HCT116 (cell line): ENCODE measurements at places on chromosomes 4 and X. TPM values are rescaled to one million over a fixed set of nuclear protein-coding genes. Genes with fewer than 3 reads are reported as not detected.

GRCh38 chr4:40121515-40121914 lies 64.9 kb downstream of the N4BP2 start:
- peak; percentile 12 for DNase-seq

- DNase-seq = no peak
These were observed 62.2 kb upstream of the TNIP3 start for GRCh38 chr4:121226362-121226761.

DNA sequence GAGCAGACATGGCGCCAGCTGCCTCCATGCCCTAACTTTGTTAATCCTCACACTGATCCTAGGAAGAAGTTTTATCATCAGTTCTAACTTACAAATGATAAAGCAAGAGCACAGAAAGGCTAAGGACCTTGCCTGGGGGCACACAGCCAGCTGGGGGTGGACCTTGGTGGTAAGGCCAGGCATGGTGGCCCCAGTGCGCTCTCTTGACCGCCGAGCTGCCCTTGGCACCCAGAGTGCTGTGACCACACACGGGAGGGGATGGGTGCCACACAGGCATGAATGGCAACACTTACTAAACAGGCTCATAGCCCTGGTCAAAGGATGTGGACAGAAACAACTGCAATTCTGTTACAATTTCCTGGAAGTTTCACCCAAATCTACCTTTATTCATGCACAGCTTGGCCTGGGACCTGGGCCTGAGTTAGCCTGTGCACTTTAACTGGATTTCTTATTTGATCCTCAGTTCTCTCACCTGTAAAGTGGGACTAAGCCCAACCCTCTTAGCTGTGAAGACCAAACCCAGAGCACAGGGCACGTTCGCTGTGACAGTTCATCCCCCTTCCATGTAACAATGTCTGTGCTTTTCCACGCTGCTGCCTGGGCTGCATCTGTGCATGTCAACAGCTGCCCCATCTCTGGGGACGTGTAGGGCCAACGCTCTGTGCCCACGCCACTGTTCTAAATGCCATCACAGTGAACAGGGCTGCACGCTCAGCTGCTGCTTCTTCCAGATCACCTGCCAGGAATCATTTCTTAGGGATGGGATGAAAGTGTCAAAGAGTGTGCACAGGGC lies 44.8 kb downstream of the ACOX3 start:
- no peak for DNase-seq

- DNase-seq = no peak
These were observed 39.7 kb downstream of the MSN start for GRCh38 chrX:65707151-65707550.

DNA sequence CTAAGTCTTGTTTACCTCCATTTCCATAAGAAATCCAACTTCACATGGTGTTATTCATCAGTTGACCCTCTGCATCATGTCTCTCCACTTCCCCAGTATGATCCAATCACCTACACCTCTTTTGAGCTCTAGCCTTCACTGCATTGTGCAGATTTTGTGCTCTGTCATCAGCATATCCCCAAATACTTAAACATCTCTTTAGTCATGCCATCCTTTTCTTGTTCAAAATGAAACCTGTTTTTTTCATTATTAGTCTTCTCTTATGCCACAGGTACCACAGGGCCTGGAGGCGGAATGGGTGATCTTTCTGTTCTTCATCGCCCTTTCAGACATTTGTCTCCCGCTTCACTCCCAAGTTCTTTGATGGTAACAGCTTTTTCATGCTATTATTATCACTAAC lies 382.7 kb upstream of the GALNTL6 start:
- DNase-seq = no peak

The SHOX gene
- not detected for total RNA-seq

The PASD1 gene
- total RNA-seq = not detected

The EMD gene
- 102 TPM for total RNA-seq

The CWH43 gene
- not detected for total RNA-seq

The BTK gene
- 0.37 TPM for total RNA-seq
